ENCODE measurements at places on chromosomes 5 and 9.

DNA sequence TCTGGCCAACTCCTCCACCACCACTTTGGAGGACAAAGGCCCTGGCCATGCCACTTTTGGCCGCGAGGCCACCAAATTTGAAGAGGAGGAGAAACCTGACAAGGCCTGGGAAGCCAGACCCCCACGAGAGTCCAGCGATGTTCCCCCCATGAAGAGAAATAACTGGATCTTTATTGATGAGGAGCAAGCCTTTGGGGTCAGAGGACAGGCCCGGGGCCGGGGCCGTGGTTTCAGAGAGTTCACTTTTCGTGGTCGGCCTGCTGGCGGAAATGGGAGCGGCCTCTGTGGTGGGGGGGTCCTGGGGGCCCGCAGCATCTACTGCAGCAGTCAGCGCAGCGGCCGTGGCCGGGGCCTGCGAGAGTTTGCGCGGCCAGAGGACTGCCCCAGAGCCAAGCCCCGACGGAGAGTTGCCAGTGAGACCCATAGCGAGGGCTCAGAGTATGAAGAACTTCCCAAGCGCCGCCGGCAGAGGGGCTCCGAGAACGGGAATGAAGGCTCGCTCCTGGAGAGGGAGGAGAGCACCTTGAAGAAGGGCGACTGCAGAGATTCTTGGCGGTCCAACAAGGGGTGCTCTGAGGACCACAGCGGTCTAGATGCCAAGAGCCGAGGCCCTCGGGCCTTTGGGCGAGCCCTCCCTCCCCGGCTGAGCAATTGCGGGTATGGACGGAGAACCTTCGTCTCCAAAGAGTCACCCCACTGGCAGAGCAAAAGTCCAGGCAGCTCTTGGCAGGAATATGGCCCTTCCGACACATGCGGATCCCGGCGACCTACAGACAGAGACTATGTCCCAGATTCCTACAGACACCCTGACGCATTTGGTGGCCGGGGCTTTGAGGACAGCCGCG lies 27.4 kb upstream of the POMT1 start:
- DNase-seq, result no peak

DNA sequence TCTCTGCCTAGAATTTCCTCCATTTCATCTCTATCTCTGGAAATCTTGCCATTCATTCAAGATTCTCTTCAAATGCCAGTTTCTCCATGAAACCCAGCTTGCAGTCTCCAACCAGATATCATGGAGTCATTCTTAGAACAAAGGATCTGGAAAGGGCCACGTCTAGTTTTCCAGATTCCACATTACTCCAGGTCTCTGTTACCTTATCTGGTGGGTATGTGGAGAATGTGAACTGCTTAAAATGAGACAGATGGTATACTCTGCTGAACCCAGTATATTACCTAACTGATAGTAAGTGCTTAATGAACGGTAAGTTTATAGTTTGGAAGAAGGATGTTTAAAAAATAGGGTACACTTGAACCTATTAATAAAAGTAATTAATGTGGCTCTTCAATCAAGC lies 52.3 kb upstream of the ZSWIM6 start:
- DNase-seq, result no peak

GRCh38 chr9:136799079-136799853 lies 3.1 kb downstream of the CCDC183 start:
- DNase-seq, result no peak

- DNase-seq, result no peak
Observed at GRCh38 chr9:22138956-22139660, 130.0 kb upstream of the CDKN2B start.

- no peak for DNase-seq
Observed at GRCh38 chr5:150313921-150314716, 11.4 kb upstream of the ARSI start.

GRCh38 chr5:133246053-133246370 lies 194.2 kb downstream of the HSPA4 start:
- DNase-seq, result no peak

GRCh38 chr9:133184971-133185370 lies 21.3 kb upstream of the GBGT1 start:
- DNase-seq, result no peak

GRCh38 chr5:64947031-64947430 lies 178.3 kb downstream of the CWC27 start:
- no peak for DNase-seq

GRCh38 chr5:141338538-141339306 lies at the start of gene PCDHGA2:
Gene PCDHGA2 (plus strand): TSS chr5:141338760.
- no peak for DNase-seq

- no peak for DNase-seq
Observed at GRCh38 chr9:132439153-132439552, 29.1 kb downstream of the CFAP77 start.

- no peak for DNase-seq
Observed at GRCh38 chr5:113245427-113246225, 189.2 kb downstream of the TSSK1B start.

DNA sequence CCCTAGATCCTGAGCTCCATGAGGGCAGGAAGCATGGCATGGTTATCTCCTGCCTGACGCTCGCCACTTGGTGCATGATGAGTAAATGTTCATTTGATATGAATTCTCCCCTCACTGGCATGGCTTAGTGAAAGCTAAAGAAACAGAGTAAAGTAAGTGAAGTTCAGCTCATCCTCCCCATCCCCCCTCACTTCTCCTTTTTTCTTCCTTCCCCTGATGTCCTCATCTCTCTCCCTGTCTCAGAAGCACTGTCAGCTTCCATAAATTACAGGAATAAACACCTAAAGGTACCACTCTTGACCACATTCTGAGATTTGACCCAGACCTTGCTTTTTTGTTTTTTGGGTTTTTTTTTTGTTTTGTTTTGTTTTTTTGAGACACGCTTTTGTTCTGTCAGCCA lies 73.3 kb downstream of the SNX18 start:
- no peak for DNase-seq

DNA sequence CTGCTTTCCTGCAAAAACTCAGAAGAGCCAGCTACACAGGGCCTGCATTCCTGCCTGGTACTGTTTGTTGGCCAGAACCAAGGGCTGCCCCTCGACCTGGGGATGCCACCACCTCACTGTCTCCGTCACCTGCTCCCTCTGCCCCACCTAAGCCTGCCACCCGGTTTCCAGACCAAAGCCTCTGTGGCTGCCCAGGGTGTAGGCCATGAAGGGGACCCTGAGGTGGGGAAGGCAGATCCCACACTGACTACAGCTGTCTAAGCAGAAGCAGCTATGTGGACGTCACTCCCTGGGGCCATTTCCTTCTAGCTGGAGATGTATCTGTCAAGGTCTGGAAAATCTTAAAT lies 35.8 kb downstream of the RASGEF1C start:
- DNase-seq, result no peak

DNA sequence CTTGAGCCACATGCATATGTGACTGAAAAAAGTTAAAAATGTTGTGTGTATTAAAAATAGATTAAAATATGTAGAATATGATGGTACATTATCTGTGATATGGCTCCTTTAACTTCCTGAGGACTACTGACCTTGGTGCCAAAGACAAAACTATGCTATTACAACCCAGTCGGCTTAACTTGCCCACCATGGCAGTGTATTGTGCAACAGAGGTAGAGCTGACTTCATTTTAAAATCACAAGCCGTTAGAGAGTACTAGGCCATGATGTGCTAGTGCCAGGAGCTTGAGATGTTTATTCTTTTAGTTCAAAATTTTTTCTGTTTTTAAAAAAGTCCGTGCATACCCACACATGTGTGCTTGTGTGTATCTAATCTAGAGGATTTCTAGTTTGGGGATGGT lies 46.3 kb downstream of the NAA35 start:
- no peak for DNase-seq

GRCh38 chr9:24616863-24617262 lies 71.2 kb upstream of the IZUMO3 start:
- DNase-seq, result no peak

- no peak for DNase-seq
Observed at GRCh38 chr5:17077440-17078233, 139.8 kb upstream of the BASP1 start.

DNA sequence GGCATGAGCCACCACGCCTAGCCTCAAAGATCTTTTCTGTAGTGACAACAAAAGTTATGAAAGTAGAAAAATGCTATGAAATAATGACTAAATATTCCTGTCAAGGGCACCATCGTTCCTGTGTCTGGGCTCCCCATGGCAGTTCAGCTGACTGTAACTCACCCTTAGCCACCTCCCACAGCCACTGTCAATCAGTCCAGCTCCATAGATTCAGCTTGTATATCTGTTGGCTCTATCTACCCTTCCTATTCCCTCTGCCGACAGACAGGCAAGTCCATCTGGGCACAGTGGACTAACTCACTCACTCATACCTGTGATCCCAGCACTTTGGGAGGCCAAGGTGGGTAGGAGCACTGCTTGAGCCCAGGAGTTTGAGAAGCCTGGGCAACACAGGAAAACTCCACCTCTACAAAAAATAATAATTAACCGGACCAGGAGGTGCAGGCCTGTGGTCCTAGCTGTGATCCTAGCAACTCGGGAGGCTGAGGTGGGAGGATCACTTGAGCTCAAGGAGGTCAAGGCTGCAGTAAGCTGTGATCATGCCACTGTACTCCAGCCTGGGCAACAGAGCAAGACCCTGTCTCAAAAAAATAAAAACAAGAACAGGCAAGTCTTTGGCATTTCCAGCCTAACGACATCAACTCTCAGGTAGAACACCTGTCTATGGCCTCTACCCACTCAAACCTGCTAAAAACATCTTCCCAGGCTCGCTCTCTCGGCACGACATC lies 6.2 kb downstream of the CAMSAP1 start:
- no peak for DNase-seq

DNA sequence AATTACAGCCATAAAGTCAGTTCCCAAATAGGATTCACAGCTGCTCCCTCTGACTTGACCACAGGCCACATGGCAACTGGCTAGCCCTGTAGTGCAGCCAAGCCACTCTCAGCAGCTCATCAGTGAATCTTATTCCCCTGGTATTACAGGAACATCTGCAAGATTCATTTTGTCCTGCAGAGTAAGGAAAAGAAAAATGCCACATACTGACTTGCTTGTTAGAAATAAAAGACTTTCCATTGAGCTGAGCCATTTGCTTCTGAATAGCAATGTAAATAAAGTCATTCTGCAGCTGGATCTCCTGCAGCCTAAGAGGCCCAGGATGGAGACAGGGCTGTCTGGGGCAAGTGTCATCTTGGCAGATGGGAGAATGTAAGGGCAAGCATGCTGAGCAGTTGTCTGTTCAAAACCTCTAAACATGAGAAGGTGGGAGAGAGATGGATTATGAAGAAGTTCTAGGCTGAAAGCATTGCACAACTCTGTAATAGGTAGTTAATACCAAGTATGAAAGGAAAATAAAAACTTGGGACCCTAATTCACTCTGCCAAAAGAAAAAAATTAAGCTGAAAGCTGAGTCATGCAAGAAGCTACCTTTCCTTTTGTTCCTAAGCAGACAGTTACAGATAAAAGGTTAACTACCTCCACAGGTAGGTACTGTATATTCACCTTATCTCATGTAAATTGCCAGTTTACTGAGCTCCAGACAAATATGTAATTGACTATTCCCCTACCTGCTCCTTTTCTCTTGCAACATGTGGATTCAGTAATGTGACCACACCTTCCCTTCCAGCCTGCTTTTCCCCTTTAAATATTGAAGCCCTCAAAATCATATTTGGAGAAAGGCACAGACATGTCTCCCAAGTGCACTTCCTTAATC lies 244.4 kb upstream of the RAI14 start:
- DNase-seq, result no peak

GRCh38 chr9:33106827-33107621 lies 30.6 kb upstream of the SMU1 start:
- no peak for DNase-seq

- DNase-seq, result no peak
Observed at GRCh38 chr5:76697670-76698069, 18.3 kb upstream of the F2R start.

DNA sequence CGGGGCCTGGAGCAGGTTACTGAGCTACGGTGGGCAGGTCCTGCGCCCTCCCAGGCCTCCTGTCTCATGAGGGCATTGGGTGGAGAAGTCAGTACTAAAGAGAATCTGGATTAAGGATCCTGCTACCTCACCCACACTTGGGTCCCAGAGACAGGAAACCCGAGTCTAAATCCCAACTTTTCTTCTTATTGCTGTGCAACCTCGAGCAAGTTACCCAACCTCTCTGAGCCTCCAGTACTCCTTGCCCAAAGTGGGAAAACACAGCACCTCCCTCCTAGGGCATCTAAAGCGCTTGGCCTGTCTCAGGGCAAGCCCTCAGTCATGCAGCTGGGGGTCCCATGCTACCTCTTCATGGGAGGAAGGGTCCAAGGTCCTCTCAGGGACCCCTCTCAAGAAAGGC lies 28.2 kb downstream of the ASS1 start:
- no peak for DNase-seq

DNA sequence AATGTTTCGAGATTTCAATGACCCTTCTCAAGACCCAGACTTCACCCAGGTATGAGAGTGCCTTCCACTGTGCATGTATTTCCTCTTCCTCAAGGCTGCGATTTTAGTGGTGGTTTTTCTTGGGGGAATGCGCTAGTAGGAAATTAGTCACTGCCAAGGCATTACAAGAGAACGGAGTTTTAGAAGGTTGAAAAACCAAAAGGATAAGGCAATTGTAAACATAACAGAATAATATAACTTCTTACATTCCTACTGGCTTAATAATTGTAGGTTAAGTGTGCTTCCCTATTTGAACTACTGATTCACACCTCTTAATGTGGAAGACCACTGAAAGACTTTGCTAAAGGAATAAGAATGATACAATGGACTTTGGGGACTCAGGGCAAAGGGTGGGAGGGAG lies 38.9 kb downstream of the ACO1 start:
- no peak for DNase-seq

GRCh38 chr9:110444911-110445310 lies 107.2 kb upstream of the TXNDC8 start:
- DNase-seq, result no peak

- no peak for DNase-seq
Observed at GRCh38 chr5:166267907-166268306, 2023.5 kb upstream of the WWC1 start.

DNA sequence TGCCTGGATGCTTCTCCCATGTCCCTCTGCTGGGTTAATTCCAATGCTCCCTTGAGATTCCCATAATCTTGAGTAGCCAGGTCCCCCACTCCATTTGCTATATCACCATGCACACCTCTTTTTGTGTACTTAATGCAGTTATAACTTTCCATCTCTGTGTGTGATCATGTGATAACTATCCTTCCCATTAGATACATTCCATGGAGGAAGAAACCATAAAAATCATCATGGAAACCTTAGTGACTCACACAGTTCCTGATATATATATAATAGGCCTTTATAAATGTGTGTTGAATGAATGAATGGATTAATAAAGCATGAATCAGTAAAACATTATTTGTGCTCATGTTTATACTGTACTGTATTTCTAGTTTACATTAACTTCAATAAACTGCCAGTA lies 104.6 kb downstream of the PCSK5 start:
- no peak for DNase-seq

- DNase-seq, result no peak
Observed at GRCh38 chr5:78090002-78090401, 204.5 kb downstream of the AP3B1 start.
